NCI-H748 treated with DMSO at 0.1 percent for 48 hours (cell line): ENCODE measurements at places on chromosomes 11 and 22.

GRCh38 chr11:116731097-116731761 is 41.6 kb downstream of the BUD13 start:
- DNase-seq = peak; percentile 47

DNA sequence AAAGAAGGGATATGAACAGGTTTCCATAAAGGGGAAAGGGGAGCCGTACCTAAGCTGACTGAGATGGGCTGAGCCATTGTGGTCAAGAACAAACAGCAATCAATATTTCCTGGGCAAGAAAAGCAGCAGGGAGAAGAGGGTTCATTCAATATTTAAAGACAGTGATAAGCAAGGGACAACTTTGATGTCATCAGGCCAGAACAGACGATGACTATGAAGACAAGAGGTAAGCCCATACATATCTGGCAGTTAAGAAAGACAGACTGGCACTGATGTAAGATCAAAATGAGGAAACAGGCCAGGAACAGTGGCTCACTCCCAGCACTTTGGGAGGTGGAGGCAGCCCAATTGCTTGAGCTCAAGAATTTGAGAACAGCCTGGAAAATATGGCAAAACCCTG is 2.4 kb downstream of the OR5A2 start:
- DNase-seq = no peak

- DNase-seq = no peak
Observed at GRCh38 chr11:23233075-23233474, 372.8 kb upstream of the CCDC179 start.

- DNase-seq = no peak
Observed at GRCh38 chr22:44955102-44955501, 54.7 kb downstream of the PHF21B start.

DNA sequence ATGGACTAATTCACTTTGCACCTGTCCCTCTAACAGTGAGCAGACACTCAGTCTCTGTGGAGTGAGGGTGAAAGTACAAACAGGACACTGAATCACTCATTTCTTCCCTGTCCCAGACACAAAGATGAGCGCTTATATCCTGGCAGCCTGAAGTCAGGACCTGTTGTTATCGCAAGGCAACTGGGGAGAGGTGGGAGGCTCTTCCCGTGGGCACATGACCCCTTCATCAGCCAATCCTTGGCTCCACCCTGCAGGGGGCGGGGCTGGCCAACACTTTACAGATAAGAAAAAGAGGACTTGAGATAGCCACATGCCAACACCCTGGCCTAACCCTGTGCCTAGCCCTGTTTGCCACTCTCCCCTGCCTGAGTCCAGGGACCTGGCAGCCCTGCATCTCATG is 29.5 kb upstream of the TESMIN start:
- DNase-seq = no peak

GRCh38 chr22:24465566-24465965 is 29.6 kb upstream of the UPB1 start:
- DNase-seq = no peak

DNA sequence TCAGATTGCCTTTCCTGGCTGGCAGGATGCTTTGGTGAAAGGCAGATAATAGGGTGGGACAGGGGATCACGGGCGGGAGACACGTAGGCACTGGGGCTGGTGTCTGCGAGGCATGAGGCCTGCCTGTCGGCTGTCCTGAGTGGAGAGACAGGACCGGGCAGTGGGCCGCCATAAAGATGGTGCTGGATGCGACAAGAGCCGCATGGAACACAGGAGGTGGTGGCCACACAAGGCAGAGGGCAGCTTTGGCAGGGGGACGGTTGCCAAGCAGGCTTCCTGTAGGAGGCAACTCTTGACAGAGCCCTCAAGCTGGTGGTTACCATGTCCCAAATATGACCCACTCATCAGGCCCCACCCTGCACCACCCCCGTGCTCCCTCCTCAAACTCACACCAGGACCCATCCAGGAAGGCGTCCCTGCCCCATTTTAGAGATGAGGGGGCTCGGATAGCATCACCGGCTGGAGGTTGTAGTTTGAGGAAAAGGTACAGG is 4.9 kb upstream of the PPARA start:
- no peak for DNase-seq

- no peak for DNase-seq
Observed at GRCh38 chr11:22657101-22657694, 9.2 kb upstream of the GAS2 start.

DNA sequence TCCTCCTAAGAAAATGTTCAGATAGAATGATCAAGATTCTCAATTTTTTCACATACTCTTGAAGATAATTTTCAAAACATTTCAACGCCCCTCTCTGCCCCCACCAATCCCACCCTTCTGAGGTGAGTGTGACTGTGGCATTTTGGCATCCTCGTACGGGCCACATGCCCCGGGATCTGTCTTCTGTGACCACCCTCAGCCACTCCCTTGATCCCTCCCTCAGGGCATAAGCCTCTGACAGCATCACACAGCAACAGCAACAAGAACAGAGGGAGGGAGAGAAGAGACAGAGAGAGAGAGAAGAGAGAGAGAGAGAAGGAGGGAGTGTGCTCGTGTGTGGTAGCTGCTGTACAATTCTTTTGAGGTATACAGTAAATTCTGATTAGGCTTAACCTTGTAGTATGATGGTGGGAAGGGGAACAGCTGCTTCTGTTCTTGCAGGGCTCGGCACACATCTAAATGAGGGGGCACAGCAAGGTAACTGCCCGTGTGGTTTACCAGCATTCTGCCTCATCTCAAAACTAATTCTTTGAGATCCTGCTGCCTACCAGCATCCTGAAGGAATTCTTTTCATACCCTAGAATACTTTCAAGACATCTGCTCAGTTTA is 21.4 kb downstream of the SCUBE2 start:
- no peak for DNase-seq

DNA sequence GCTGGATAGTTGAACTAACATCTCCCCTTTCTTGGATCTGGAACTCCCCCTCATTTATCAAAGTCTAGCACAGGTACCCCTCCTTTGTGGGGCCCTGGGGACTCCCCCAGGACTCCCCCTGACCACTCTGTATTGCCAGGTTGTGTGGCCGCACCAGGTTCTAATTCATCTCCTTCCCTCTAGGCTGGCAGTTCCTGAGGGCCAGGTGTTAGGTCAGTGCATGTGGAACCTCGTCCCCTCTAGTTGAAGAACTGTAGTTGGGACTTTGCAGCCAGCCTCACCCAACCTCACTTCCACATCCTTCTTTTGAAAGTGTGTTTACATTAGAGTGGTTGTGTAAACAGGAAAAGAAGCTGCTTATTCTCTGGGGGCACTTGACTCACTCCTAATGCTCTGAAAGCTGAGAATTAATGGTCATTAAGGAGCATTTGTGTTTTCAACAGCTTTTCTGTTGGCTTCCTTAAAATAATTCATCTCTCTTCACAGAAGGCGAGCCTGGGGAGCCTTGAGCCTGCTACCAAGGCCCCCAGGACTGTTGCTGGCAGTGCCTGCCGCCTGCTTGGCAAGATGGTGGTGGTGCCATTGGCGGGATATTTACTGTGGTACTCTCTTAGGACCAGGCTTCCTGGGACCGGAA is 11.8 kb downstream of the UPB1 start:
- peak; percentile 57 for DNase-seq

DNA sequence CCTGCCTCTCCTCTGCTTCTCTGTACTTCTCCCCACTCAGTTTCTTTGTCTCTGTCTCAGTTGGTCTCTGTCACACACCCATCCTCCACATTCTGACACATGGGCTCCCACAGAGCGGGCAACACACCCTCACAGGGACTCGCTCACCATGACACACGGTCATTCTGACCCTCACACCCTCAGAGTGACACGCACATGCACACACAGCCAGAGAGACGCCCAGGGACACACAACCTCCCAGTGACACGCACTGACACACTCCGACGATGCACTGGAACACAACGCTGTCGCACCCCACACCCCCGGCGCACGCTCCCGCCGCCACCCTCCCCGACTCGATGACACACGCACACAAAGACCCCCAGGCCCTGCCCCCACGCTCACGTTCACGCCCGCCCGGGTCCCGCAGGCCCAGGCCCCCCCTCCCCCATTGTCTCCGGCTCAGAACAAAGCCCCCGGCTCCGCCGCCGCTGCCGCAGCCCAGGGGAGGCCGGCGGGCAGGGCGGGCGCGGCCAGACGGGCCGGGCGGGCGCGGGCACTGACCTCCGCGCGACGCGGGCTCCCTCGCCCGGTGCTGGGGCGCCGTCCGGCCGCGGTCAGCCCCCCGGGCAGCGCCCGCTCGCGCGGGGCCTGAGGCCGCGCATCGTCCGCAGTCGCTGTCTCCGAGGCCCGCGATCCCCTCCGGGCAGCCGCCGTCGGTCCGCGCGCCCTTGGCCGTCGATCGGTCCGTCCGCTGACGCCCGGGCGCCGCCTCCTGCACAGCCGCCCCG is 404 bp downstream of the DCHS1 start:
- DNase-seq = no peak

DNA sequence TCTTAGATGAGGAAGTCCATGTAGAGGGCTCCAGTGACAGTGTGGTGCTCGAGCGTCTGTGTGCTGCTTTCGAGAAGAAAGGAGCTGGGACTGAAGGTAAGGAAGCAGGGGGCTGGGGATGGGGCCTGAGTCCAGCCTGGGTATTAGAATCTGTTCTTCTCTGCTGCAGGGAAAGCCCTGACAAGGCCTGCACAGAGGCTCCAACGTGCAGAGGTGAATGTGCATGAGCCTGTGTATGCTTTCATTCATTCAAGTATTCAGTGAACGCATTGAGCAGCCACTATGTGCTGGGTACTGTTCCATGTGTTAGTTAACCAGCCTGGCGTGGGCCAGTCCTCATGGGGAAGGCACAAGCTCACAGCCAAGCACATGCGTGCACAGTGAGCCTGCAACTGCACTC is 93.4 kb downstream of the MYO18B start:
- DNase-seq = no peak

- DNase-seq = no peak
Observed at GRCh38 chr11:86790867-86791849, 9.2 kb upstream of the PRSS23 start.

DNA sequence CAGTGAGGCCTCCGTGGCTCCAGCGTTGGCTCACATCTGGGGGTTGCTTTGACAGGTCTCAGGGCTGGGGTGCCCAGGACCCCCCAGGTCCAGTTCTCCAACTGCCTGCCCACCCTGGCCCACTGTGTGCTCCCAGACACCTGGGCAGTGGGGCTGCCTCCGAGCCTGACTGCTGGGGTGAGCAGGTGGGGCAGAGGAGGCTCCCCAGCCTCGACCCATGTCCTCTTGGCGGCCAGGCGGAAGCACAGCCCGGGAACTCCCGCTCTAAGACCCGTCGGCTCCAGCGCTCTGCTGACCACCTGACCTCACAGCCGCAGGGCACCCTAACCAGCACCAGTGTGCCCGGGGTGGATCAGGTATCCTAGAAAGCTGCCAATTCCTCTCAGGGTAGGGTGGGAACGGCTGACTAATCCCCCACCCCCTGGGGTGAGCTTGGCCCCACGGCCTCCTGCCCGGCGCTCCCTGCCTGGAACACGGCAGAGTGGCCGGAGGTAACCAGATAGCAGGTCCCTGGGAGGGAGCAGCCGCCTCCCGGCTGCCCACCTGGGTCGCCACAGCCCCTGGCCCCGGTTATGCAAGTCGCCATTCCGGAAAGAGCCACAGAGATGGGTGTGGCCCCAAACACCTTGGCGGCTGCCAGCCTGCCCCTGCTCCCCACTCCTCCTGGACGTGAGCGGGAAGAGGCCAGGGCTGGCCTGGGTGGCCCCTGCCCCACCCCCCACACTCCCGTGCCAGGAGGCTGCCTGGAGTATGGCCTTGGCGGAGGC is 19.2 kb upstream of the MUC5B start:
- DNase-seq = no peak

GRCh38 chr11:2097356-2097997 is 41.7 kb downstream of the IGF2 start:
- DNase-seq = no peak

DNA sequence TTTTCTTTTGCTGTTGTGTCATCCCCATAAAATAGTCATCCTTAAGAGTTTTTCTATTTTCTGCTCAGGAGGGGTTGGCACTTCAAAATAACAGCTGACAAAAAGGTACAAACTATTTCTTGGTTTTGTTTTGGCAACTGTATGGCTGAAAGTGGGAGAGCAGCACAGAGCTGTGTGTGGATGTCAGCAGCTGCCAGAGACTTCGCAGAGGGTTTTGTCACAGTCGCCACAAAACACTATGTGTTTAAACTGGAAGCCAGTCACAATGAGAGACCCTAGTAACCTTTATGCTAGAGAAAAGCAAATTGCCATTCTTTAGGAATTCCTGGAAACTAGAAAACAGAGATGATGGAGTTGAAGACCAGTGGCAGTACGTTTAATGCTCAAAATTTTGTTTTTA is 189.6 kb upstream of the CCDC90B start:
- DNase-seq = no peak

- no peak for DNase-seq
Observed at GRCh38 chr11:44308923-44309477, 939 bp downstream of the ALX4 start.

DNA sequence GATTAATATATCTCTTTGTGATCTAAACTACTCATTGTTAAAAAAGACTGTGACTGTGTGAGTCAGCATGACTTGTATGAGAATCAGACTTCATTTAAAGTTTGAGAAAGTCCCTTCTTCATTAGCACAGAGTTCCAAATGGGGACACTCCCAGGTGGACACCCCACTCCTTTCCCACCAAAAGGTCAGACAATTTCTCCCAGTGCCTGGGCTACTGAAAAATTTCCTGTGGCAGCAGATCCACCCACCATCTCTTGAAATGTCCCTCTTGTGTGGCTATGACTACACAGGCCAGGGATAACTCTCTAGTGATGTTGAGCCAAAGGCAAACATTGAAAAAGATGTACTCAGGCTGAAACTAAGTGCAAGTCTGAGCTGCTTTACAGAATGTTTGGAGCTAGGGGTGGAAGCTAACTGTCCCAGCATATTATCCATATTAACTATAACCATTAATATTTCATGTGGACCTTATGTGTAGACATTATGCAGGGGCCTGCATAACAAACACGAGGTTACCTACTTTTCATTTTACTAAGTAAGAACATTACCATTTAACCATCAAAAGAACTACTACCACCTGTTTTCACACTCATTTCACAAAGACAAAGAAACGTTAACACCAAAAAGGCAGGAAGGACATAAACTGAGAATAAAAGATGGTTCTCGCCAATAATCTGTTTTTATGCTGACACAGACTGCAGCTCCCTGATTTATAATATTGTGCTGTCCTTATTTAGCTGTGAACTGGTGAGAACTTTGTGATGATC is 44.8 kb downstream of the MMP20 start:
- DNase-seq = no peak

GRCh38 chr11:102157219-102157618 is 47.0 kb downstream of the YAP1 start:
- no peak for DNase-seq

- no peak for DNase-seq
Observed at GRCh38 chr22:32803020-32803737, 1.7 kb downstream of the TIMP3 start.

- DNase-seq = no peak
Observed at GRCh38 chr11:118650366-118650765, 29.1 kb downstream of the TREH start.

- DNase-seq = no peak
Observed at GRCh38 chr22:29451863-29452262, 13.5 kb downstream of the RFPL1 start.

DNA sequence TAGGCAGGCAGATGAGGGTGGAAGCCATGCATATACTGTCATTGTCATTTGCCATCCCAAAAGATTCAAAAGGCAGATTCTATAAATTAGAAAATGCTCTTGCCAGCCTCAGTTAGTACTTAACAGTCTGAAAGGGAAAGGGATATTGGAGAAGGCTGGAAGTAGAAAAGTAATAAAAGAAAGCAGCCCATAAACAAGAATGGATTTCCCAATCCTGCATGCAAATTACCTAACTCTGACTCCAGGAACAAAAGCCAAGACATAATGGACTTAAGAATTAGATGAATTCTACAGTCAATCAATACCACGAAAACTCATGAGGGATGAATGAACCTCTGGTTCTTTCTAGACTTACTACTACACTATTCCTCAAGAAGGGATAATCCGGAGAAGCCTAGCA is 5.9 kb downstream of the PAK1 start:
- DNase-seq = no peak
